Hematopoietic multipotent progenitor cell treated with erythropoietin and hydrocortisone succinate and interleukin-3 and kit ligand, for 4 days (in vitro differentiated cells): ENCODE measurements at places on chromosomes 13 and 19.

DNA sequence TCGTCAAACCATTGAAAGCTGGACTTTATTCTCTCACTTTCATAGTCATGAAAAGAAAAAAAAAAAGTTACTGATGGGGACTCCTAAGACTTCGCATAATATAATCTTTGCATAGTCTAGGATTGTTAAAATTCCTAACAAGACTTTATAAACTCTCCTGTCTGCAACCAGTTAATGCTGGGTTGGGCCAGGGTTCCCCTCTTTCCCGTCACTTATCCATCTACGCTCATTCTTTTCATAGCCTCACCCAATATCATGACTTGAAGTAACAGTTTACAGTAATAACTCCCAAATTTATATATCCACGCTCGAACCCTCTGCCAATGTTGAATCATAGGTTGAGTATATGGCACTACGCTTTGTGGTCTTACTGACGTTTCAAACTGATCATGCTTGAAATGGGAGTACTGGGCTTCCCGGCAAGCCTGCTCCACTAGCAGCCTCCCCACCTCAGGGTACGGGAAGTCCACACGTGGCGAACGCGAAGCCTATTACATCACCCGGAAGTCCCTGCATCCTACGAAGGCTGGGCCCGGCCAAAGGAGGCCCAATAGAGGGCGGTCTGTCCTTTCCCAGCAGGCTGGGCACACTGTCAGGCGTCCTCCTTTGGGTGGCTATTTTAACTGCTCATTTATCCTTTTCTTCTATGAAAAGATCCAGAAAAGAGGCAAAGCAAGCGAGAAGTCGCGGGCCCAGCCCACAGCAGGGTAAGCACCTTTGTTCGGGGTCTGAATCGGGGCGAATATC is 694 bp upstream of the ZNF460 start:
- peak; percentile 98 for DNase-seq

- DNase-seq = no peak
These were observed 20.3 kb downstream of the ACTN4 start for GRCh38 chr19:38667661-38668171.

- DNase-seq = peak; percentile 71
These were observed 636 bp upstream of the RB1 start for GRCh38 chr13:48302871-48303358.

DNA sequence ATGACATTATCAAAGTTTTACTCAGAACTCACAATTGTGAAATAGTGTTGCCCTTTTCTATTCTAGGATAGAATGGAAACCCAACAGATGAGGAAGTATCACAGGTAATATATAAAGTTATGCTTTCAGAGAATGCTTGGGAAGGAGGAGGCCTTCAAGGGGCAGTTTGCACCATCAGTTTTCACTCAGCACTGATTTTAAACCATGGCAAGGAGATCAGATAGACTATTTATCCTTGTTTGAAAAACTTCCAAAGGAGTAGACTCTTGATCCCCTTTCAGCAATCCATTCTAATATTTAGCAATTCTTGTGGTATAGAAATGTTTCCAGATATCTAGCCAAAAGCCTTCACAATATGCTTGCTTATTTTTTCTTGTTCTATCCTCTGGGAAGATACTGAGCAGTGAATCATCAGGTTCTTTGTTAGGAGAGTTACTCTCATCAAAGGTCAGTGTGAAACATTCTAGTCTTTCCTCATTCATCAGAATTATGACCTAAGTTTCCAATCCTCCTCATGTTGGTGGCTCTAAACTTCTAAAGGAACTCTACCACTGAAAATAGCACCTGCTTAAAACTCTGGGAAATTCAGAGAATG is 3.8 kb downstream of the GPC6 start:
- DNase-seq = no peak

DNA sequence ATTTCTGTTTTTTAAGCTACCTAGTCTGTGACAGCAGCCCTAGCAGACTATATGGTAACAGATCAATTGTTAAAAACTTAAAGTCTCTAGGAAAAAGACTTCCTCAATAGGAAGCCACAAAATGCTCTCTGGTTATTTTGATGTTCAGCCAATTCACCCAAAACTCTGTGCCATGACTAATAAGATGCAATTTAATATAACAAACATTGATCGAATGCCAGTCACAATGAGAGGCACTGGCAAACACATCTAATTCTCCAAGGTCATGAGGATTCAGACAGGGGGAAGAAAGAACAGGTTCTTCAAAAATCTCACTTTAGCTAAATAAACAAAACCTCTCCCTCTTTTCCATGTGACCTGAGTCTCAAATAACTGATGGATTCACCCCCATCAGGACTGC is 107.5 kb downstream of the SUCLA2 start:
- no peak for DNase-seq
